ENCODE measurements at places on chromosomes 2 and 18.

GRCh38 chr2:170714381-170715061, 616 bp upstream of the SP5 start:
- DNase-seq, result peak; percentile 18

DNA sequence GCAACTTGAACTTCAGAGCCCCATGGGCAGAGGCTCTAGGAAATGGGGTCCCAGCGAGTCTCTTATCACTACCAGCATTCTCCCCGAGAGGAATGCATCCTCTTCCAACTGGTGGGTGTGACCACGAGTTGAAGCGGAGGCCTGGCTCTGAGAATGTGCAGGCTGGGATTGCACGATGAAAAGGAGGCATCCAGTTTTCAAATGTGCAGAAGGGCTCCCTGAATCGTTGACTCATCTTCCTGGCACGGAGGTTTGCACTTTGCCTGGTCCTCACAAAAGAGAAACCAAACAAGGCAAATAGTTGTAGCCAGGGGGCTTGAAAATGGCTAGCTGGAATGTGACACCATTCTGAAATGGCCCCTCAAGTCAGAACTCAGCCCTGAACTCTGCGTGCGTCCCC, 216.7 kb downstream of the GLI2 start:
- DNase-seq, result no peak

- no peak for DNase-seq
Measured at GRCh38 chr2:16331772-16332171, 333.9 kb downstream of the CYRIA start.

DNA sequence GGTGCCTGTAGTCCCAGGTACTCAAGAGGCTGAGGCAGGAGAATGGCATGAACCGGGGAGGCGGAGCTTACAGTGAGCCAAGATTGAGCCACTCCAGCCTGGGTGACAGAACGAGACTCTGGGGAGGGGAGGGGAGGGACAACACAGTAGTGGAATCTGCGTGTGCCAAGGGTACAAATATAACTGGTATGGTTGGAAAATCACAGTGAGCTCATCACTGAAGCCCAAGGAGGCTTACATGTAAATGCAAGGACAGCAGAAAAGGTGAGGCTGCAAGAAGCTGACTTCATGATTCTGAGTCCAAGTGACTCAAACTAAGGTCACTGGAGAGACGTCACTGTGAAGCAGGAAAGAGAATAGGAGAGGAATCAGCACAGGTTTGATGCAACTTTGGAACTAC, 9.2 kb downstream of the SEPTIN10 start:
- no peak for DNase-seq

DNA sequence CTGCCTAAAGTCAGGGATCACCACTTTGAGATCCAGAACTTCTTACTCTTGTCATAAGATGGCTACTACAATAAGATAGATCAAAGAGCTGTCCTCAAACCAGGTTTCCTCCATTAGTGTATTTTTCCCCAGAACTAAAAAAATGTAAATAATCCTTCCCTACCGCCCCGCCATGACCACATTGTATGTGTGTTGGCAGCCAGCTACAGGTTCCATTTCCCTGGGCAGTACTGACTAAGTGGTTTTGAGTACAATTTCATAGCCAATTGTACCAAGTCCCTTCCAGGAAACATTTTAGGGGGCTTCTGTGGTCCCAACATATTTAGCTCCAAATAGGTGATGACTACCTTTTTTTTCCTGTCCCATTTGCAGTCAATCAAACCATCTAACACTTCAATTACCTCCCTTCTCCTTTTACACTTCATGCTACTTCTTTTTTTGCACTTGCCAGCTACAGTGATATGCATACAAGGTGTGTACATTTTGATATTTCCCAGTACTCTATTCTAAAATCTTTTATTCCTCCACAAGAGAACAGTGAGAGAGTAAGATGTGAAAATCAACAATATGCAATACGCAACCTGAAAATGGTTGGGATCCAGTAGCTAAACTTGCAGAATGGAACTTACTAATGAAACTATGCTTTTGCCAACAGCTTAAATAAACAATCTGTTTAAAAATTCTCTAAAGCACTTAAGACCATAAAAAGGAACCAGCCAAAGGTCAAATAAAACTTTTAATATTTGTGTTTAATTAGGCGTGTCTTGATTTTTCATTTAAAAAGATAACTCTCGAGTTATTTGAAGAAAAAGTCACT, 3.9 kb downstream of the PUM2 start:
- DNase-seq, result no peak

- DNase-seq, result no peak
Measured at GRCh38 chr2:172448544-172449267, 21.3 kb downstream of the ITGA6 start.

DNA sequence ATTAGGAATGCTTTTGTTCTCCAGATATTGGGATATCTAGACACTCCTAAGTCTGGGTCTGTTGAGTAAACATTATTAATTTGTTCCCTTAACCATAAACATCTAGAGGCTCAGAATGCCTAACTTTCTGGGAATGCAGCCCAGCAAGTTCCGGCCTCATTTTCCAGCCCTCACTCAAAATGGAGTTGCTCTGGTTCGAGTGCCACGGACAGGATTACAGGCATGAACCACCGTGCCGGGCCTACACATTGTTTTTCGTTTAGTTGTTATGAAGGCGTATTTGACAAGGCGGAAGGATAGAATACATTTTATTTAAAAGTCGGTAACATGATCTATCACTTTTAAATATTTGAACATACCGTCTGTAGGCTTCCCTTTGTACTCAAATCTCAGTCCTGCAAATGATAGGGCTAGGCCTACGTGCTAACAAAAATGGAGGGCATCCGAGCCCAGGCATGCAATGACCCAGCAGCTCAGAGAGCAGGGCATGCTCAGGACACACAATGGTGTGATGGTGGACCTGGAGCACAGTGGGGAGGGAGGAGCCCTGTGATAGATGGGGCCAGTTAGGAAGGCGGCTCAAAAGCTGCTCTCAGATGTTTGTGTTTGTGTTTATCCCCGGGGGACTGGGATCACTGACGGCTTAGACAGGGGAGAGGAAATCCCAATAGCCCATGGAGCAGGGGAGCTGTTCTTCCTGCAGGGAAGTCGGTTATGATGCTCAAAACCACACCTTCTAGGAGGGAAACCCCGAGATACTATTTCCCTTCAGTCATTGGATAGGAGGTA, 2.9 kb upstream of the SCYGR1 start:
- no peak for DNase-seq

DNA sequence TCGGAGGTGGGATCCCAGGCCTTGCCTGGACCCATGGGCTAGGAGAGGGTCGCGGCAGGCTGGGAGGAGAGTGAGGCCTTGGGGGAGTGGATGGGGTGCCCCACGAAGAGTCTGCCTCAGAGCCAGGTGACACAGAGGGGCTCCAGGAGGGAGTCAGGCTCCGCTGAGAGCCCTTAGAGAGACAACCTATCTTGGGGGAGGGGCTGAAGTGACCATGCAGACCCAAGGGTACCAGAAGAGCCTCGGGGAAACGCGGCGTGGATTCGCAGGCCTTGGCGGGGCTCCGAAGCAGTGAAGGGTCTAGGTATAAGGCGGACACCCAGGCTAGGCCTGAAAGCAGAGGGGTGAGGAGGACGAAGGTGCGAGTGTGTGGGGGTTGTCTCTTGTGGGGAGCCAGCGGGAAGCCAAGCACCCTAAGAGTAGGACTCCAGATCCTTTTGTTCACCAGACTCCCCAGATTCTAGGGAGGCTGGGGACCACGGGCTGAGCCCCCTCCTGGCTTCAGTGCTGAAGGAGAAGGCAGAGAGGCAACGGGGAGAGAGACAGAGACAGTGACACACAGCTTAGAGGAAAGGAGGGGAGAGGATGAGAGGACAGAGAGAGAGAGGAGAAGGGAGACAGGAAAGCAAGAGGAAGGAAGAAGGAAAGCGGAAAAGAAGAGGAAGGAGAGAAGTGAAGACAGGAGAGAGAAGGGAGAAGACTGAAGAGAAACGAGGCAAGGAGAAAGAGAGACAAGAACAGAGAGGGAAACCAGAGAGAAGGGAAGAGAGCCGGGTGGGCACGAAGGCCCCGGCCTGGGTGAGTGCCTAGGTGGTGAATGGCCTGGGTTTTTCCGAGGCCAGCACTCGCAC, 1.1 kb upstream of the HOXD11 start:
- no peak for DNase-seq

- DNase-seq, result no peak
Measured at GRCh38 chr18:59210299-59210698, 9.7 kb upstream of the GRP start.

GRCh38 chr2:13020469-13020868, 303.7 kb downstream of the TRIB2 start:
- DNase-seq, result no peak

DNA sequence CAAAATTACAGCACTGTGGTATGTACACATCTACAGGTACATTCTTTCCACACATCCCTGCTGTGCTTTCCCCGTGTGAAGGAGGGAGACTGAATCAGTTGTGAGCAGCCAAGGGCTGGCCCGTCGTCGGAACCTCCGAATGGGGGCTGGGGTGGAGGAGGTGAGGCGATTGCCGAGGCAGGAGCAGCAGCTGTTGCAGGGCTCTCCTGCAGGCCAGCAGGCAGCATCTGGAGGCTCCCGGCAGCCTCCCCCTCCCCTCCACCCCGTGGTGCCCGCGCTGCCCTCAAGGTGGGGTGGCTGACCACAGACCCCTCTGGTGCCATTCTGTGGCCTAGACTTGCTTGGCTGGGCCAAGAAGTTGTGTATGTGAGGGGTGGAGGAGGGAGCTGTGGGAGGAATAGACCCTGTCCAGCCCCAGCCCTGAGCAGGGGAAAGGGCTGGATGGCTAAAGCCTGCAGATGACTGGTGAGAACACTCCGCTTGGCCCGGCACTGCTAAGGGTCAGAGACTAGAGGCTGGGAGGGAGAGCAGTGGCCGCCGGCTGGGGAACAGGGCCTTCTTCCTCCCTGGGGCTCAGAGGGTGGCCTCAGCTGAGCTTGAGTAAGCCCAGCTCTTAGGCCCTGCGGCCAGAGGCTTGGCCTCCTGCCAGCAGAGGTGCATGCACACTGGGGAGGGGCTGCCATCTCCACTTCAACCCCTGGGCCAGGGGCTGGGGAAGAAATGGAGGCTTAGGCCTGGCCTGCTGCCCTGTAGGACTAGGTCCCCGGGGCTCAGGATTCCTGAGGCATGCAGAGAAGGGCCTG, 7.6 kb downstream of the STAMBP start:
- DNase-seq, result no peak

DNA sequence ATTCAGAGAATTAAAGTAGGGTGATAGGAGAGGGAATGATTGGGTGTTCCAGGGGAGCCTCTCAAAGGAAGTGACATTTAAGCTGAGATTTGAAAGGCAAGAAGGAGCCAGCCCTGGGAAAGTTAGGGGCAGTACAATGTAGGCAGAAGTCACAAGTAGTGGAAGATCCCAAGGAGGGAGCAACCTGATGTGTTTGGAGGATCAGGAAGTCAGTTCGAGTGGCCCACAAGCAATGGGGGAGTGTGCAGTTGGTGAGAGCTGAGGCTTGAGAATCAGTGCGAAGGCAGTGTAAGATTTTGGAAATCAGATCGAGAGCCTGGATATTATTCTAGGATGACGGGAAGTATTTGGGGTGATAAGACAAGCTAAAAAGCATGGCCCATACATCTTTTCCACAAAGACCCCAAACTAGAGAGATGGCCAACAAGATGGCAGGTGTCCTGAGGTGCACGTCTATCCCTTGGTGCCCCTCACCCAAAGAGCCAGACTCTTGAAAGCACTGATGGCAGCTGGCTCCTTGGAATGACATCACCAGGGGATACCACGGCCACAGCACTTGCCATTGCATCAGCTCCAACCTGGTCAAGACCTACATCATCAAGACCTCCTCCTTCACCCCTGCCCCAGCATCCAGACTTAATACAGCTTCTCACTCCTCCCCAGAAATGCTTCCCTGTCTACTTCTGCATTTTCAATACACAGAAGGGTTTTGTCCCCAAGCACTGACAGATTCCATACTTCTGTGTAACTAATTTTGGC, 127.3 kb downstream of the BCL2 start:
- DNase-seq, result no peak

- no peak for DNase-seq
Measured at GRCh38 chr2:239312741-239313667, 87.8 kb downstream of the HDAC4 start.

GRCh38 chr2:833180-833579, 117.5 kb upstream of the SNTG2 start:
- DNase-seq, result no peak

DNA sequence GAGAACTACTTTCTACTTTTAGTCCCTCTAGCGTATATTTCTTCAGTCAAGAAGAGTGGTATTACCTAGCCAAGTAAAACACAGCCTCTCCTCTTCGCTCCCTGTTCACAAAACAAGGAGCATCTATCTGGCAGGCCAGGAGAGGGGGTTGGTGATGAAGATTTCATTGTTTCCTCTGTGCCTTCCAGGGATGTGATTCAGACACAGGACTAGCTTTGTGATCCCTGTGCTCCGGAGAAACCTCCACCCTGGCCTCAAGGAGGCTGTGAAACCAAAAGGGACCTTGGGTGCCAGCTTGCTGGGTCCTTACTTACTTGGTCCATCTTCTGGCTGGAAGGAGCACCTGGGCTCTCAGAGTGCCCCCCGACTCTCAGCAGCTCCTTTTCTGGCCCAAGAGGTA, 5.7 kb downstream of the RHOB start:
- no peak for DNase-seq

- DNase-seq, result no peak
Measured at GRCh38 chr2:180364719-180365118, 357.6 kb upstream of the CWC22 start.

- no peak for DNase-seq
Measured at GRCh38 chr2:127589841-127590240, 54.4 kb downstream of the MYO7B start.

DNA sequence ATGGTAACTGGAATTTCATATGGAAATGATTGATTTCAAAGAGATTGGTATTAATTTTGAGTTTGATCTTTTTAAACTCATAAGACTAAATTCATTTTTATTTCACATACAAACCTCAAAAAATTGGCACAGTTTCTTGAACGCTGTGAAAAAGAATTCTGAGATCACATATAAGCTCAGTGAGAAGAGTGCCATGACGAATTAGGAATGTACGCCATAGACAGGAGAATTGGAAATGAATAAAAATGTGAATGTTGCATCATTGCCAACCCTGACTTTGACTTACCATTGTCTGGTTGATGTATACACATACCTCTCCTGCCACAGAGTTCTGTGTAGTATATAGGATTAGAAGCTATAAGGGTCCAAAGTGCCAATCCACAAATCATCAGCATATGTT, 290.4 kb upstream of the ZC3H15 start:
- no peak for DNase-seq

DNA sequence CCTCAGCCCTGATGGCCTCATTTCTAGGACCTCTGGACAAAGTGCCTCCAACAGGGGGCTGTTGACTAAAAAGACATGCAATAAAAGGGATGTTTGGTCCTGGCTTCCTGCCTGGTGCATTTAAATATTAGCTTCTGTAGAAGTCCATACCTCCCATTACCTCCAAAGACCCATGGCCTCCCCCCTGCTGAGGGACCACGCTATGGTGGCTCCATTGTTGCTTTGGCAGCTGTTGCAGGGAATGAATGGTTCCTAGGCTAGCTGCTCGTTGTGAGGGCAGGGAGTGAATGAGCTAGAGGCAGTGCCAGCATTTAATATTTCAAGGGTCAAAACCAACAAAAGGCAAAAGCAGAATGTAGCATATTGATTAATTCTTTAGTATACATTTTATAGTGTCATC, 285.9 kb downstream of the SLC8A1 start:
- no peak for DNase-seq

Measured in T-helper 2 cell treated with Interferon-gamma antibody and Interleukin-4, amounts not matched to agents 5 μg/mL and 100 μg/mL, for 36 hours (primary cell).